ENCODE measurements at places on chromosomes 7 and 10.

DNA sequence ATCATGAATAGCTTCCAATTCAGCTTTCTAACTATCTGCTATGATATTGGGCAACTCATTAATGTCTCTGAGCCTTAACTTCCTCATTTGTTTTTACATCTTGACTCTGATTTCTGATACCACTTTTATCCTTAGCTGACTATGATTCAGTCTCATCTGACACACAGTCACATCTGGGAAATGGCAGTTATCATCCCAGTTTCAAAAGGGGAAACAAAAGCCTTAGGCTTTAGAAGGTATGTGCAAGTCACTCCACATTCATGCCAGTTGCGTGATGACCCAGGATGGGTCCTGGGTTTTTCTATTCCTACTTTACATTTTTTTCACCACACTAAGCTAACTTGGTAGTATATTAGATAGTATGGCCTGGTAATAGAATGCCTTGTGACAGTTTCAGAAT is 12.7 kb downstream of the SCIN start:
- no peak for DNase-seq

- DNase-seq: no peak
Measured at GRCh38 chr10:31317652-31318381, 1.2 kb upstream of the ZEB1 start.

DNA sequence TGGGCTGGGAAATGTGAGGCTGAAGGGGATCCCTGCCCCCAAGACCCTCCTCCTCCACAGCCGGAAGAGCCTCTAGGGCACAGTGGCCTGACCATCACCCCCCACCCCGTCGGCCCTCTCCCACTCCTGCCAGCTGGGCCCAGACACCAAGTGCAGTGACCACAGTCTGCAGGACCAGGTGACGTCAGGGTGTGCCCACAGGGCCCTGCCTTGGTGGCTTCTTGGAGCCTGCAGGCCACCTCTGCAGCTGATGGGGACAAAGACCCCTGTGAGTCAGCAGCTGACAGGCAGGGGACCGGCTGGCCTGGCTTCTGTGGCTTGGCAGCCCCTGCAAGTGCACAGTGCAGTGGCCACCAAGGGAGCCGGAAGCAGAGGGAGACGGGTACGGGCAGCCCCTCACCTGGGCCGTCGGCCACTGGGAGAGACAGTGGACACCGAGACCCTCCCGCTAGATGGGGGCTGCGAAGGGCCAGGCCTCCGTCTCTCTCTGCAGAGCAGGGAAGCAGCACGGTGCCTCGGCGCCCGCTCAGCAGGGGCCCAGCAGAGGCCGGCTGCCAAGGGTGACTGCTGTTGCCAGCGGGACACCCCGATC is 274.6 kb downstream of the ELFN1 start:
- no peak for DNase-seq

GRCh38 chr7:99112097-99112496 is 31.8 kb downstream of the SMURF1 start:
- DNase-seq: no peak

DNA sequence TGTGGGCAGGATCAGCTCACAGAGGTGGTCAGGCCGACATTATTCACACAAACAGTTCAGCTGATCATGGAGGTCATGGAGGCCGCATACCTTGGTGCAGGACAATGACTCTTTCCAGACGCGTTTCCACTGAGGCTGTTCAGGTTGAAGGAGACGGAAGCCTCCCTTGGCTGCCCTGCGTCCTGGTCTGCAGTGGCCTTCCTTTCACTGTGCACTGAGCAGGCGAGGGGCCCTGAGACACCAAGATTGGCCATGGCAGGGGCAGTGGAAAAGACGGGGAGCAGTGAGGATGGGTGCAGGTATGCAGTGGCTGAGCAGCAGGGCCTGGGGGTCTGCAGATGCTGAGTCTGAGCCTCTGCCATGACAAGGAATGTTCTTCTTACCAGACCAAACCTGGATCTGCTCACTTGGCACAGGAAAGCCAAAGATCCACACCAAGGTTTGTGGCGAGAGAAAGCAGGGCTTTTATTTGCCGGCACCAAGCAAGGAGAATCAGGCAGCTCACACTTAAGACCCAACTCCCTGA is 263.3 kb downstream of the GLRX3 start:
- DNase-seq: no peak

GRCh38 chr7:49119706-49120105 is 195.4 kb downstream of the CDC14C start:
- no peak for DNase-seq

DNA sequence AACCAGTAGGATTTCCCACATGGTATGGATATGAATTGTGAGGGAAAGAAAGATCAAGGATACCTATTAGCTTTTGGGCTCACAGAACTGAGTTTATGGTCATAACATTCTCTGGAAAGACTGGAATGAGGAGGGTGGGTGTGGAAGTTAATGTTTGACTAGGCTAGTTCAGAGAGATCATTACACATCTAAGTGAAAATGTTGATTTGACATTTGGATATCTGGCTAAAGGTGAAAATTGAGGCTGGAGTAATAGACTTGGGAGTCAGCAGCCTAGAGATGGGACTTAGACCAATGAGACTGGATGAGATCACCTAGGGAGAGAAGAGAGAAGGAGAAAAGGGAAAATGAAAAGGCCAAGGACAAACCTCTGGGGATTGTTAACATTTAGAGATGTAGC is 437.3 kb downstream of the CCSER2 start:
- no peak for DNase-seq

DNA sequence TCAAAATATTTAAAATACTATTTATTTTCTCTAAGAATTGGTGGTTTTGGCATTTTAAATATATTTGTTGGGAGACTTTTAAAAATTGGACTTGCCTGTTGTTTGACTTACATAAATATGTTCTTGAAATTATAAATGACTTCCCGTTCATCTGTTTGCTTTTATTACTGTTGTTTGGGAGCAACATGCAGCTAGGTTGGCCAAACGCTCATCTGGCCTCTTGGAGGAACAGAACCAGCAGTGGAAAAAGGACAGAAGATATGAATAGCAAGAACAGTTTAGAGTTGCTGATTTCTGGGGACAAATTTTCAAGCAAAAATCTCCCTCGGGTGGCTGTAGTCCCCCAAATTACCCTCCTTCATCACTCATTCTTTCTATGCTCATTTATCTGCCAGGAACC is 41.6 kb downstream of the PLXDC2 start:
- DNase-seq: no peak

GRCh38 chr7:39904077-39904486 is 46.0 kb upstream of the CDK13 start:
- no peak for DNase-seq

DNA sequence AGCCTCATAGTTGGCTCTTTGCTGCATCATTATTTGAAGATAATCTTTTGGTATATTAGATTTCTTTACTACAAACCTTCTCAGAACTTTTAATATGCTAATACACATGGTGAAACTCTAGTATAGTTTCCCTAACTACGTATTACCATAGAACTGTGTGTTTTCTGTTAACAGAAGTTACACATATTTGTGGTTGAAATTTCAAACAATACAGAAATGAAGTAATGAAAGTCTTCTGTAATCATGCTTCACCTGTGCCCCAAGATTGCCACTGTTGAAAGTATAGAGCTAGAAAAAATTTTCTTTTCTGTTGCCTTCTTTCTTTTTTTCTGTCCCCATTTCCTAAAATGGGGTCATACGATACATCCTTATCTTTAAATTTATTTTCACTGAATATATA is 9.1 kb downstream of the BMPR1A start:
- DNase-seq: no peak

- no peak for DNase-seq
Measured at GRCh38 chr7:43824963-43825362, 44.4 kb downstream of the MRPS24 start.

- no peak for DNase-seq
Measured at GRCh38 chr7:80632139-80632538, 6.3 kb upstream of the CD36 start.
